Posterior vena cava (tissue), 2 donors: ENCODE measurements at places on chromosomes 6 and 20. TPM values are rescaled to one million over a fixed set of nuclear protein-coding genes. Genes with fewer than 3 reads are reported as not detected.

- no peak for DNase-seq
Observed at GRCh38 chr6:1987640-1988039, 257.8 kb downstream of the GMDS start.

DNA sequence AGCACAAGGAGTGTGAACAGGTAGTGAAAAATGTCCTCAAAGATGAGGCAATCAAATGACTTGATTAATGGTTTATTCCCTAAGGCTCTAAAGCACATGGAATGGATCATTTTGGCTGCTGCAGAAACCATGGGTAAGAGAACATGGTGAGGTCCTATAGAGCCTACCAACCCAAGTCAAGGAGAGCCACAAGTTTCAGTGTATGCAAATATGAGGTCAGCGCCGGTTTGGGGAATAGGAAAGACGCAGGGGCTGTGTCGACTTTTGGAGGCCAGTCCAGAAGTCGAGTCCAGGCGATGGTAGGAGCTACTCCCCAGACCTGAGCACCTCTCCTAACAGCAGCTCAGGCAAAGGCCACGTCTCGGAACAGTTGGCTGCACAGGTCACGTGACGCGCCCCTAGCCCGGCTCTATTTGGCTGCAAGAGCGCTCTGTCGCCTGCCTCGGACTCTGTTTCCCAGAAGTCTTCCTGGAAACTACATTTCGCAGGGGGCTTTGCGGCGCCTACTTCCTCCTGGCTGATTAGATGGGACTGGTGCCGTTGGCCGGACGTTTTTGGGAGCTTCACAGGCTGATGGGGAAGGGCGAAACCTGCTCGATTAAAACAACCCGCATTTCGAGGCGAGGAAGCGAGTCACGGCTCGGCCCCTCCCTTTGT, 74.4 kb upstream of the CHD6 start:
- DNase-seq = peak; percentile 95

IMPG1 gene
- total RNA-seq = not detected

EPHA7 gene
- 0.19 TPM for total RNA-seq

OTOR gene
- not detected for total RNA-seq

TUBB1 gene
- 0.74 TPM for total RNA-seq
